ENCODE measurements at places on chromosomes 1 and 21.
A peak's percentile ranks its signal among the peaks of the same experiment; 100 is the strongest.

DNA sequence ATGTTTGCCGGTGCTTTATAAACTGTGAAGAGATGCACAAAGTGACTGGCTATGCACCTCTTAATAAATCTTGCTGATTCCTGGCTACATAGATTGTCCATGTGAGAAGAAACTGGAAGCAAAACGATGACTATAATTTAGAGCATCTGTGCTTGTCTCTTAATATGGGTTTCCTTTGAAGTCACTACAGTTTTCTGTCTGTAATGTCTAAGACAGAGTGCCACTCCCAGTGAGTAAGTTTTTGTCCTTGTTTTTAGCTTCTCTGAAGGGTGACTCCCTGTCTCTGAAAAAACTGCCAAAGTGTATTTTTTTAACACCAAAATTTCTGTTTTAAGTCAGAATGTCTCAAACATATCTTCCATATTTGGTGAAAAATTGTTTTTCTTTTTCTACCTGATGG, 175.1 kb downstream of the FASLG start:
- no peak for DNase-seq

GRCh38 chr1:36182734-36183133, 26.8 kb downstream of the MAP7D1 start:
- no peak for DNase-seq

- DNase-seq = no peak
These were observed 75.4 kb downstream of the MRPL37 start for GRCh38 chr1:54275349-54275748.

DNA sequence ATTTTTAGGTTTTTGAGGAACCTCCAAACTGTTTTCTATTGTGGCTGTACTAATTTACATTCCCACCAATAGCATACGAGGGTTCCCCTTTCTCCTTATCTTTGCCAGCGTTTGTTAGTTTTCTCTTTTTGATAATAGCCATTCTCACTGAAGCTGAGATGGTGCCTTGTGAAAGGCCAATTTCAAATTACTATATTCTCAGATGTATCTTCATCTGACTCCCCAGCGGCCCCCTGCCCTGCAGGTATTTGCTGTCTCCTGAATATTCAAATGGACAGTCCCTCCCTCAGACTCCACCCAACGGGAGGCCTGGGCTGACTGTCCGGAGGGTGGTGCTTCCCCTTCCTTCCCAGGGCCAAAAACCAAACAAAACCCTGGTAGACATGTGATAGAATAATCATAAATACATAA, 33.5 kb upstream of the TARBP1 start:
- no peak for DNase-seq

DNA sequence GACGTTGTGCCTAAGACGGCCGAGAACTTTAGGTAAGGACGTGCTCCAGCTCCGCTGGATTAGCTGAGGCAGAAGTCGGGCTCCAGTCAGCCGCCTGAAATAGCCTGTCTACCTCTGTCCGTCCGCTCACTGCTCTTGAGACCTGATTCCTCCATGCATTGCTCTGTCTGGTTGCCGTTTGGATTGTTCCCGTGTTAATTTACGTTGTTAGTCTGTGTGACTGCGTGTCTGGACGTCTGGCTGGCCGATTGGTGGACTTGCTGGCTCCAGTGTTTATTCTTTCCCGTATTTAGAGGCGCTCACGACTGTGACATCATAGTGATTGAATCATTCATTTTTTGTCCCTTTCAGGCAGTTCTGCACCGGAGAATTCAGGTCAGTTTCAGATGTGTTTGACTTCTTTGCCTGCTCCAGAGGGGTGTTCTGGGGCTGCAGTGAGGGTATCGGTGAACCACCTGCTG, 684 bp downstream of the PPIH start:
- DNase-seq = no peak

GRCh38 chr1:33819290-33819912, 44.5 kb upstream of the HMGB4 start:
- no peak for DNase-seq

DNA sequence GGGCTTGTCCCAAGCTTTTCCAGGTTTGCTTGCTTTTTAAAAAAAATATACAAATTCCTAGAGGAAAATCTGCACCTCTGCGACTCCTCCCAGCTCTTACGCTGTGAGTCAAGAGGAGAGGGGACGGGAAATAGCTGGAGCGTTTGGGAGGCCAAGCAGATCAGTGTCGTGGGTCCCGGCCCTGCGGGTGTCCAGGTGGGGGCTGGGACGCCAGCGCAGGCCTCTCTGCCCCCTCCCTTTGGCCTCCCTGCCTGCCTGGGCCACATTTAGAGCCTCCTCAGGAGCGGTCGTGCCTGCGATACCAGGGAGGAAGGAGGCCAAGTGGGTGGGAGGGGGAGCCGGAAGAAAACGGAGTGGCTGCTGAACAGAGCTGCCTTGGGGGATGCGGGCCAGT, 9.0 kb downstream of the WNT4 start:
- no peak for DNase-seq

DNA sequence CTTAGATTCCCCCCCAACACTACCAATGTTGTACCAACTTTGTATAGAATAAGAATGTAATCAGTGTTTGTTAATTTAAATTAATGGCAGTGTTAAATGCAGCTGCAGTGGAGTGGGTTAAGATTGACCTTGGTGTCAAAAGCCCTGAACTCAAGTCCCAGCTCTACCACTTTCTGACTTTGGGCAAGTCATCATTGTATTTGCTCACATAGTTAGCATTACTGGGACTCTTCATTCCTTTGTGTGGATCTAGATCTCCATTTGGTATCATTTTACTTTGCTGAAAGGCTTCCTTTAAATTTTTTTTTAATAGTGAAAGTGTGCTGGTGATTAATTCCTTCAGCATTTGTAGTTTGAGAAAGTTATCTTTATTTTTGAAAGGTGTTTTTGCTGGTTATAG, 22.2 kb upstream of the PHGDH start:
- no peak for DNase-seq

- DNase-seq = no peak
These were observed 45.2 kb downstream of the MIGA1 start for GRCh38 chr1:77824694-77825093.

DNA sequence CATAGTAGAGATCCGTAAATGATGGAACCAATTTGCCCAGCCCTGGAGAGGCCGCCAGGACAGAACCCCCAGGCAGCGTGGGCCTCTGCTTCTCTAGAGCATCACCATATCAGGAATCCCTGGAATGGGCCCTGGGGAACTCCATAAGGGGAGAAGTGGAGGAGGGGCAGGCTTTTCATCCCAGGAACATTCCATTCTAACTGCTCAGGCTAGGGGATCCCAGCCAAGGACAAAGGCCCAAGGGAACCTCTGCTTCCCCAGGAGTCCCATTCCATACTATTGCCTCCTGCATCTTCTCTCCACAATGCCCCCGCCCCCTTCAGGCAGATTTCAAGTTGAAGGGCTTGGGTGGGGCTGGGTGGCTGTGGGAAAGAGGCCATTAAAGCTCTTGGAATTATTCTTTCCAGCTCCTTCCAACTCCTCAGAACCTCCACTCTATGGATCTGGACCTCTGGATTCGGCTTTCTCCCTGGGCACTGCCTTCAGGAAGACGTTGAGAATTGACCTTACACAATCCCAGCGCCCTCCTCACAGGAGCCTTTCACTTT, 6.0 kb downstream of the TRNP1 start:
- no peak for DNase-seq

DNA sequence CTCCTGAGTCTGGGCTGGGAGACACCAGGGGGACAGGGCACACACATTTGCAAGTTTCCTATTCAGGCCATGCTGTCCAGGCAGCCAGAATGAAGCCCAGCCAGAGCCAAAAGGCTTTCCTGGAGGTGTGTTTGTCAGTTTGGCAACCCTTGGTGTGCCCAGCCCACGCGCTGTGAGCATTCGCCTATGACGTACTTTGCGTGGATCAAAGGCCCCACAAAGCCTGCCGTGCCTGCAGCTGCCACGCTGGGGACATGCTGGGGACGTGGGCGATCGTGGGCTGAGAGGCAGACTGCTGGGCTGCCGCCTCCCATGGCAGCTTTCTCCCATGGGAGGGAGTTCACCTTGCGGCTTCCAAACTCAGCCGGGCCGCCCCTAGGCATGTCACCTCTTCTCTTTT, 57.5 kb downstream of the CD247 start:
- DNase-seq = no peak

- DNase-seq = no peak
These were observed 204.0 kb upstream of the C21orf91 start for GRCh38 chr21:18023157-18023556.

DNA sequence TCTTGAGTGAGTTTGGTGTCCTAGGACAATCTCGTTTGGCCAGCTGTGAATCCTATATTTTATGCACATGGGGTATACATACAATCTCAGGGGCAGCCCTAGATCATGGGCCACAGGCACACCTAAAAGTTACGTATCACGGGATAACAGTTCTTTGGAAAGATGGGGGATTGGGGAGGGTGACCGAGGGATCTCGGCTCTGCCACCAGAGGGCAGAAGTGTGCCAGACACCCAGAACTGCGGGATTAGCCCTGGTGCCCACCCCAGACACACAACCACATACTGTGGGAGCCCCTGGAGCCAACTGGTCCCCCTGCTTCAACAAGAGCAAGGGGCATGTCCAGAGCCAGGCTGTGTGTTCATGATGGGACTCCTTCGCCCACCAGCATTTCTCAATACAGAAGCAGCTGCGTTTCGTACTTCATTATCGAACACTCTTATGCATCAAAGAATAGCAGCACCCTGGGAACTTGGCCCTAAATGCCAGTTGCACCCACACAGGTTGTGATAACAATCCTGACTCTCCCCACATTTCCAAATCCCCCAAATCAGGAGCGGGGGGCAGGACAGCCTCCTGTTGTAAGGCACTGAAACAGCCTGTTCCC, 37.4 kb downstream of the TMCO4 start:
- DNase-seq = no peak

GRCh38 chr1:226350519-226350865, 41.5 kb upstream of the LIN9 start:
- DNase-seq = no peak

DNA sequence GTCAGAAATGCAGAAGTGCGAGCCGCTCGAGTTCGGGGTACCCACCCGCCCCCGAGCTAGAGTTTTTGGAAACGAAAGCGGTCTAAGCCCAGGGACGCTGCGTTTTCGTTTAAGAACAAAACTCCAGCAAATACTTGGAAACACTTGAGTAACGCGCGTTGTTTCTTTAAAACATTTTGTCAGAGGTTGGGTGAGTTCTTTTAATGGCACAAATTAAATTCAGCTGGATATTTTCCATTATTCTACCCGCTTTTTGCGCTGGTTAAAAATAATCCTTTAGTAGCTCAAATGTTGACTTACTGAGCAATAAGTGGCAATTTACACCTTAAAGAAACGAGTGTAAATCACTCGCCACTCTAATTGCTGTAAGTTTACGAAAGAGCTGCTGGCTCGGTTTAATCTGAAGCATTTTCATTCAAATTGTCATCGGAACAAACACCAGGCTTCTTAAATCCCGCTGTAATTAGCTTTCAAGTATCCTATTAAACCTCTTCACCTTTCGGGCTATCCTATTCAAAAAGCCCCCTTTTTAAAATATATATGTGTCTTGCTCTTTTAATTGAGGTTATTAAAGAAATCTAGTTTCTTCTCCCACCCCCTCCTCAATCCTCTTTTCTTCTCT, 1.5 kb downstream of the LHX8 start:
- DNase-seq = no peak

GRCh38 chr1:9027307-9027706, 1.1 kb upstream of the SLC2A7 start:
- no peak for DNase-seq

- DNase-seq = no peak
These were observed 1.6 kb downstream of the CD247 start for GRCh38 chr1:167516404-167517388.

- DNase-seq = peak; percentile 2
These were observed 778 bp downstream of the EVI5 start for GRCh38 chr1:92784021-92784638.

DNA sequence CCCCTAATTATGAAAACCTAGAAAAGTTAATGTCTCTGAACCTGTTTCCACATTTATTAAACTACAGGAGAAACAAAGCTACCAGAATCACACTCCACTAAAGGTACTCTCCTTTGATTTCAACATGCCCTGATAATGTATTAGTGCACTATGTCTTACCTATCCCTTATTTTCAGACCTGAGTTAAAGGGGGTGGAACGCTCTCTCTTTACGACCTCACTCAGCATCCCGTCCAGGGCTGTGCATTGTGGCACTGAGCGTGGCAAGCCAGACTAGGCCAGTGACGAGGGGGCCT, 678 bp downstream of the LSM10 start:
- no peak for DNase-seq

- DNase-seq = peak; percentile 22
These were observed 87.2 kb downstream of the MRPL37 start for GRCh38 chr1:54287176-54287650.

GRCh38 chr1:24501371-24502064, 1.1 kb upstream of the RCAN3 start:
- DNase-seq = no peak

GRCh38 chr1:64623750-64624191, 121.1 kb upstream of the RAVER2 start:
- no peak for DNase-seq

DNA sequence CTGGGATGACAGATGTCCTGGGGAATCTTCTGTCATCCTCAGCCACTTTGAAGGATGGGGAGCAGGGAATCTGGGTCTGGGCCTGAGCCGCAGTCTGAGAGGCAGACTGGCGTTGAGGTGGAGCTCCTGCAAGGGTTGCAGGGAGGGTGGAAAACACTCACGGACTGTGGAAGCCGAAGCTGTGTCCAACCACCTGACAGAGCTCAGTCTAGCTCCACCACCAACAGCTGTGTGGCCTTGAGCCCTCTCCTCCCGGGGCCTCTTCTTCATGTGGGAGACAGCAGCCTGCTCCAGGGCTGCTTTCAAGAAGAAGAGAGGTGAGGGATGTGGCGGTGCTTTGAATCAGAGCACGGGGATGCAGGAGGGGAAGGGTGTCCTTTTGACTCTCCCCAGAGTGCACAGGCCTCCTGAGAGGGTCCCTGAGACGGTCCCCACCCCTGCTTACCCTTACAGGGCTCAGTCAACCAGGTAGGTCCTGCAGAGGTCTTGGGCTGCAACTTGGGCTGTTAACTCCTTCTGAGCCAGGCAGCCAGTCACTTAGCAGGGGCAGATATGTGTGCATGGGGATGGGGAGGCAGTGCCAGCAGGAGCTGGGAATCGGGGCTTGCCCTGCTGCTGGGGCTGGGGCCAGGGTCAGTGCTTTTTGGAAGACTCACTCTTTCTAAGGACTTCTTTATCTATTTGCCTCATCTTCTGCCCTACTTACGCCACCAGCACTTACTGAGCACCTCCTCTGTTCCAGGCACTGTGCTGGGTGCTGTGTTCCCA, 216.3 kb downstream of the PTPRU start:
- no peak for DNase-seq

GRCh38 chr1:168987923-168988322, 118.6 kb upstream of the ATP1B1 start:
- DNase-seq = no peak

DNA sequence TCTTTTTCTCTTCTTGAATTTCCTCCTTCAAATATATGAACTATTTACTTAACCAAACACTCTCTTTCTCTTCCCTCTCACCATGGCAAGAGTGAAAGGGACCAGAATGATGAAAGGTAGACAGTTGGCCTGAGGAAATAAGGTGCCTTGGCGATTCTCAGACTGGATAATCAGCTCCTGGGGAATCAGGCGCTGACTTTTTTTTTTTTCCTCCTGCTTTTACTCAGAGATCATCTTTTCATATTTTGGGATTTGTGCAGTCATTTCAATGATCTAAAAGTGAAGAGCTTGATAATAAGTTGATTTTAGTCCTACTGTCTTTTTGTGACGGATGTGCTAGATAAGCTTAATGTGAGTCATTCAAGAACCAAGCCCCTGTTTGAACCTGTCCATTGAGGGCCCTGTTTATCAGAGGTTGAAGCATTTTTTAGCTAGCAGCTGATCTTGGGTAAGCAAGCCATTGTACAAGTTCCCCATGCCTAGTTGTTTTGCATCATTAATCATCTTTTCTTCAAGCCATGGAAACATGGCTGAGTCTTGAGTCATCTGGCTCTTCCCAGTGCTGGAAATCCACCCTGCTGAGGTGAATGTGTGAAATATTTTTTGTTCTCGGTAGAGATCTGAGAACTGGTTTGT, 40.8 kb downstream of the ITSN1 start:
- no peak for DNase-seq
